ENCODE measurements at places on chromosomes 6 and 20.

DNA sequence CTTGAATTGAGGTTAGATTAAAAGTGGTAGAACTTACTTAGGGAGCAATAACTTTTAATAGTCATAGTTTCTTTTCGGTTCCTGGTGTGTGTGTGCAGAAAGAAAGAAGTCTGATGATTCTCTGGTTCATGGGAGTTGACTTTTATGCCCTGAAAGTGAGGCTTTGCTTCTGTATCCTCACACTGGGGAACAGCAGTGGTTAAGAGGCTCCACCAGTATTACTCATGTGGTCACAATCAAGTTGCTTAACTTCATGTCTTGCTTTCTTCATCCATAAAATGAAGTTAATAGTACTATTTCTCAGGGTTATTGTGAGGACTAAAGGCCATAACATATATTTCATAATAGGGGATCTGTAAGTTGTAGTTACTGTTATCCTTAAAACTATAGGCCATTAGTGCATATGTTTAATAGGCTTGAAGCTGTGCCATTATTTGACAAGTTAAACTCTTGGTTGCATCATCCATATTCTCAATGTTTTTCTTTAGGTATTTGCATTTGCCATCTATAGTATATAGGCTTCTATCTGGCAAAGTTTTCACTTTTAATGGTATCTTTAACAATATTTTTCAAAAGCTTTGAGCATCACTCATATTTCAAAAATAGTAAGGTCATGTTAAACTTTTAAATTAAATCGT, 262.4 kb downstream of the PLCB1 start:
- no peak for DNase-seq

DNA sequence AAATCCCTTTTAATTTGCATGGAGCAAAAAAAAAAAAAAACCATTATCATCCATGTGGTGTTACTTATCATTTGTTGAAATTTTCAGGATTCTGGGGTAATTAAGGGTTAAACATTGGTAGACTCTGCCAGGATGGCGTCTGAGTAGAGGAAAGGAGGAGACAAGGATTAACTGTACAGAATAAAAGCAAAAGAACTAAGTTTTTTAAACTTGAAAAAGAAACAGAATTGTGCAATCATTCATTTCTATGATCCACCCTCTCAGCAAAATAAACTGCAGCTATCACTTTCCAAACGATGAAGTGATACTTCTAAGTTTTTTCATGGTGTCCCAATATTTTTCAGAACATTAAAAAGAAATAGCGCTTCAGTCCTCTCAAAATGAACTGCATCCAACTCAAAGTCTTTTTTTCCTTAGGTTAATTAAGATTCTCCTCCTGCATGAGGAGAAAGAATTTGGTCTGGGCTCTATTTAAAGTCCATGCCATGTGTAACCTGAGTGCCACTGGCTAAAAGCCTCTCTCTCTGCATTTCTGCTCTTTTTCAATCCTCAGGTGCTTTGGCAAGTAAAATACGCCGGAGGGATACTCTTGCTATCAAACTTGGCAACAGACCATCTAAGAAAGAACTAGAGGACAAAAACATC, 69.5 kb upstream of the LTV1 start:
- no peak for DNase-seq

DNA sequence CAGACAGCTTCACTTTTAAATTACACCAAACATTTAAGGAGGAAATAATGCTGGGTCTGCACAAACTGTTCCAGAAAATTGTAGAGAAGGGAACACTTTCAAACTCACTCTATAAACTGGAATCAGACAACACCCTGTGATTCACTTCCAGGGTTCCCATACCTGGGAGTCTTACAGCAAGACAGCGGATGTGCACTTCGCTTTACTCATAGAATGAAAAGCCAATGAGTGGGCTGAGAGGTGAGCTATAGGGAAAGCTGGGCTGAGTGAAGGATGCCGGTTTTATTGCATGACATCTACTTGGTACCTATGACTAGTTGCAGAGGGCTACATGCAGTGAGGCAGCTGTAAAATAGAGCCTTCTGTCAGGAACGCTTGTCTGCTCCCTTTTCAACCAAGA, 152.1 kb downstream of the FNDC1 start:
- no peak for DNase-seq

DNA sequence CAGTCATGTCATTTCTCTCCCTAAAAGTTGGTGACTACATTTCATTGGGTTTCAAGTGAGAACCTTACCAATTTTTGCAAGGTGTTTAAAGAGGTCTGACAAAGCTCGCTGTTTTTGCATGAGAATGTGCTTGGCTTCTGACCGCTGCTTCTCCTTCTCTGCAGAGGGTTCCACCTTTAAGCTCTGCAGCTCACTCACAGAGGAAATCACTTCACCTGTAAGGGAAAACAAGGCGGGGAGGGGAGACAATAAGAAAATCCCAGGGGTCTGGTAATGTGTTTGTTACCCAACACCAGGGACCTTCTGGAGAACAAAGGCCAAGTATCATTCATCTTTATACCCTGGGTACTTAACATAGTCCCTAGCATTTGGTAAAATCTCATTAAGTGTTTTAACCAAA, 40.0 kb upstream of the LYRM2 start:
- DNase-seq = no peak

DNA sequence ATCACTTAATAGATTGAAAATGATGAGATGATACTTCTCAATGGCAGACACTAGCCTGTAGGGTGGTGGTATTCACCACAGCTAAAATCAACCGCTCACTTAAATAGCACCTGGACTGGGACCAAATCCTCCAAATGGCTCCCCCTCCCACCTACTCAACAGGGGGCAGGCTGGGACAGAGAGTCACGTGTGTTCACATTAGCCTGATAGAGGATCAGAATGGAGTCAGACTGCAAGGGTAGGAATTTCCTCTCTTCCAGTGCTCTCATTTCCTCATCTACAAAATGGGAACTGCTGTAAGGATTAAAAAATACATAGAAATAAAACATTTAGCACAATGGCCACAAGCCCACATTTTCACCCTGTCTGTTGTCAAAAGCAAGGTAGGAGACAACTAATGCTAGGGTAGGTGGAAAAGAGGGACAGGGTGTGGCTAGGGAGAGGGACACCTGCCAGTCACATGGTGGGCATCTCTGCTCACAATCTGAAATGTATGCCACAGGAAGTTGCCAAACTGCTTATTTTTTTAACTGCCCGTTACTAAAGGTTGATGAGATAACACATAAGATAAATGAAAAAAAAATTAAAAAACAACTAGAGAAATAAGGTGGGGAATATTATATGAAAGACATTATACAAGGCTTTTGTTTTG, 55.3 kb downstream of the BACH2 start:
- no peak for DNase-seq

DNA sequence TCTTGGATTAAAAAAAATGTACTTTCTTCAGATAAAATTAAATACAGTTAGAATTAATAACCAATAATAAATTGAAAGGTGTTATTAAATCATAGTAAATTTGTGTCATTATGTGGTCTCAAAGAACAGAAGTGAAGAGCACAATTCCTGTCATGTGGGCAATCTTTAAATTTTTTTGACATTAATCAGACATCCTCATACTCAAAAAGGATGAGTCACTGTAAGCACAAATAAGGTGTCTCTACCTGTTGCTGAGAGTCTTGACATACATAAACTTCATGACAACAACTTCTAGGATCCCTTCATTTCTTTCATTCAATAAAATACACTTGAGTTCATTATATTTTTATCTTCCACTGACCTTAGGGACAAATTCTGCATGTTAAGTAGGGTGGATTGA, 76.1 kb downstream of the SLC22A3 start:
- DNase-seq = no peak

GRCh38 chr6:167898673-167899311, 72.1 kb downstream of the AFDN start:
- no peak for DNase-seq

GRCh38 chr6:3872370-3872854, 23.2 kb downstream of the FAM50B start:
- no peak for DNase-seq

DNA sequence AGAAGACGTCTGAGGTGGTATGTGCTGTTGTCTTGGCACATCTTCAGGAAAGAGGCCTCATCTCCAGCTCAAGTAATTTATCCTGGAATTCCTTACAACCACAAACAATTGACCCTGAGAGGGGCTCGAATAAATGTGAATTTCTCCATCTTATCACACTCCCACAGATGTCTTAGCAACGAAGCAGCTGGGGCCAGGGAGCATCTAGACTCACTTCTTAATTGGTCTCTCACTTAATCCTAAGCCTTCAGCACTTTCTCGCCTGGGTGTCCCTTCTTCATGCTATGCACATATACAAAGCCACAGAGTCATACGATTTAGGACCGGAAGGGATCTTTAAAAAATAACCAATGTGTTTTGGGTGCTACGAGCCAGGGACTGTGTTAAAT, 27.1 kb downstream of the PCK1 start:
- DNase-seq = no peak

GRCh38 chr6:101777646-101778045, 384.1 kb downstream of the GRIK2 start:
- no peak for DNase-seq

DNA sequence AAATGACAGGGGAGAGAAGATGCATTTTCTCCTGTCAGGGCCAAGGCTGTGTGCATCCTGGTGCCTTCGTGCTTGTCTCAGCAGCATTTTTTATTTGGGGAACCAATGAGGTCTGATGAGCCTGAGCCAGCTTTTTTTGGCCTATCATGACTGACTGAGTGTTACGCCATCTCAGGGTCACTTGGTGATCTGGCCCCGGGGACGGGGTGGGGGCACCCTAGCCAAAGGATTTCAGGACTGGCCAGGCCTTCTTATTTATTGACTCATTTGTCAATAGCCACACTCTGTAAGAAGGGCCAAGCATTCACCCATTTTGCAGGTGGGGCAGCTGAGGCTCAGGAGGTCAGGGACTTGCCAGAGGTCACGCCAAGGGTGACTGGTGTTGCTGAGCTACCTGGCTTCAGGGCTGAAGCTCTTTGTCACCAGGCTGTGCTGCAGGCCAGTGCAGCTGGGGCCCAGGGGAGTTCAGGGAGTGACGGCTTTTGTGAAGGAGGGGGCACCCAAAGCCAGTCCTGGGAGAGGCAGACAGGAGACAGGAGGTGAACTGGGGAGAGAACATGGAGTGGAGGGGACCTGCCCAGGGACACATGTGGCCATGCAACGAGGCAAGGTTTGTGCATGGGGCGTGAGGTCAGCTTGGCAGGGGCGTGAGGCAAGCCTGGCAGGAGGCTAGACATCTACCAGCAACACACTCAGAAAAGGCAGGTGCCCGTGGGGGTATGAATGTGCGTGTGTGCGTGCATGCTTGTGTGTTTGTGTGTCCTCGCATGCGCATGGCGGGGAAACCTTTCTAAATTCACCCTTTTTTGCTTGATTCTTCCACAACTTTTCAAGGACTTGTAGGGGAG, 31.1 kb downstream of the VSTM2L start:
- DNase-seq = no peak

DNA sequence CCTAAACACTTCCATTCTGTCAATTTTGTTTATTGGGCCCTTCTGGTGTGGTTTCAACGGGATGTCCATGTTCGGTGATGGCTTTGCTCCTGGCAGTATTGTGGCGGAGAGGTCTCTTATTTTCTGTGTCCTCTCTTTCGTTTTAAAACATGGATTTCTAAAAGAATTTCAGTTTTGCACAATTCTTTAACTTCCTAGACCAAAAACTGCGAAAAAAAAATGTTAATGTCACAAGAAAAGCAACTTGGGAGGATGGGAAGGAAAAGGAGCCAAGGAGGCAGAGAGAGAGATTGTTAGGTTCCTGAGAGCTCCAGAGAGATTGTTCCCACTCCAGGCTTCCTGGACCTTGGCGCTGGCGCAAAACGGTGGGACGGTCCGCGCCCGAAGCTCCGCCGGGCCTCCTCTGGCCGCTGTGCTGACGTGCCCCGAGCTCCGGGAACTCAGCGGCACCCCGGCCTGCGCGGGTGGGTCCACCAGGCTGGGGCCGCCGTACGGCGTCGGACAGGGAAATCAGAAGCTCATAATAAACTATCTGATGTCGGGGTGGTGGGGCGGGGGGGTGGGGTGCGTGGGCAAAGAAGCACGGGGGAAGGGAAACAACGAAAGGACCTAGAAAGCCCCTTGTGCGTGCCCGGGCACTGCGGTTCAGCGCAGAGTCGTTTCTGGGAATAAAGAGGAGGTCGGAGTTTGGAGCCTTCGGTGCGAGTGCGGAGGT, 951 bp upstream of the OLIG3 start:
- no peak for DNase-seq

DNA sequence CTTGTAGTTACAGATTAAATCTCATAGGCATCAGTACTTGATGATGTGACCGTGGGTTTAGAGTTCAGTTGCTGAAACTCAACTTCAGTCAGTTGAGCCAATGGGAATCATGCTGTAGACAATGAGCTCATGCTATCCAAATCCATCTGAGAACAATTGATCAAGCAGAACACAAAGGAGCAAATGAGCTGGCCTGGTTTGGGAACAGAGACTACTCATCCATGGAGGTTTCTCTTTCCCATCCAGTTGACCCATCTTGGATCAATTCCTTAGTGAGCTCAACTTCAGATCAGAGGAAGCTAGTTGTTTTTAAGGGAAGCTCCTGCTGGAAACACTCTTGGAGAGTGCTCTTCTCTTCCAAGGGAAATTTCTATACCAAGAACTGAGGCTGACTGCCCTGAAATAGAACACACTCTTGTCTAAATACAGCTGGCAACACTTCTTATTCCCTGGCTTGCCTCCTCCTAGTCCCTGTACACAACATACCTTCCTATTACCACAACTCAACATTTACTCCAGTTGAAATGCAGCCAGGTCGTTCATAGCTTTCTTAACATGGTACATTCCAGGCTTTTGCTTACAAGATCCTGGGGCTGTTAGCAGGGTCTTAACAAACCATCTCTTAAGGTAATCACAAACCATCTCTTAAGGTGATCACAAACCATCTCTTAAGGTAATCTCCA, 203.9 kb upstream of the PRDM1 start:
- no peak for DNase-seq

DNA sequence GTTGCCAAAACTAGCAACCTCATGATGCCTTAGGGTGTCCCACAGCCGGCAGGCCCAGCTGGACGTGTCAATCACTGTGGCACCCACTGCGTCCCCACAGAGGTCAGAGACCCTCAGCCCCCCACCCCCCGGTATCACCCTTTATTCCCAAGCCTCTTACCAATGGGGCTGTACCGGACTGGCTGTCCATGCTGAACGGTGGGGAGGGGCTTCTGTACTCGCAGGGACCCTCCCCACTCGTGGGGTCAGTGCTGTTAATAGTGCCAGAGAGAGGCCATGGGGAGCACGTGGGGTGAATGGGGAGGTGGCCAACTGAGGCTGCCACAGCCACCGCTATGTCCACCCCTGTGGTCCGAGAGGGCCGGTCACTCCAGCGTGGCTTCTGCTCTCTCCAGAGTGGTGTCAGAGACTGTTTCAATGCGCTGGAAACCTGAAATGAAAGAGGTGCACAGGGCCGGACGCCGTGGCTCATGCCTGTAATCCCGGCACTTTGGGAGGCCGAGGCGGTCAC, 68.6 kb downstream of the THBS2 start:
- no peak for DNase-seq
